Activated CD4-positive, alpha-beta T cell treated with anti-CD3 and anti-CD28 coated beads, Interleukin-2, Interleukin-4, amounts not matched to agents 100 ng/mL and 50 ng/mL, durations not matched to agents 16 hours and 8 hours (primary cell): ENCODE measurements at places on chromosomes 13 and 19.

- no peak for DNase-seq
Measured at GRCh38 chr13:88257706-88258105, 586.5 kb downstream of the SLITRK5 start.

DNA sequence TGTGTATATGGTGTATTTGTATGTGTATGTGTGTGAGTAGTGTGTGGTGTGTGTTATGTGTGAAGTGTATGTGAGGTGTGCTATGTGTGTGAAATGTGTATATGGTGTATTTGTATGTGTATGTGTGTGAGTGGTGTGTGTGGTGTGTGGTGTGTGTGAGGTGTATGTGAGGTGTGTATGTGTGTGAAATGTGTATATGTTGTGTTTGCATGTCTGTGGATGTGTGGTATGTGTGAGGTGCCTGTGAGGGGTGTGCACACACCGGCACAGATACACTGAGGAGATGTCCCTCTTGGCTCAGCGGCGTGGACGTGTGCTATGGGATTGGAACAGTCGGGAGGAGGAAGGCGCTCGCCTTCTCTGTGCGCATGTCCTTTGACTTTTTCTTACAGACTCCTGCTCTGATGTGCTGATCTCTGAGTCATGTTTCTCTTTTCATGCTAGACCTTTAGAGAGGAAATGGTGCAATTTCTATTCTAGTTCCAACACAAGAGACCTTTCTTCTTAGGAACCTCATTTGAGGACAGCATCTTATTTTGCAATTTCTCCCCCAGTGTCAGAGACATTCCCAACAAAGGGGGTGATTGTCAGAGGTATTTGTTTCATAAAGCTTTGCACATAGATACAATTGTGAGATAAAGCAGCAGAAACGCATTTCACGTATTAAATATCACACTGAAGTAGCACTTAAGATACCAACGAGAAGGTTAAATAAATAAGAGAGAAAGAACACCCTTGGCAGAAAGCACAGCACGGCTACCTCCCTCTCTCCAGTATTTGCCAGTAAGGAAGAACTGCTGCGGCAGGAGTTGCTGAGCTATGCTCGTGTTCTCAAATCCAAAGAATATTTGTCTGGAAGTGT is 11.3 kb upstream of the TNFRSF19 start:
- peak; percentile 15 for DNase-seq

DNA sequence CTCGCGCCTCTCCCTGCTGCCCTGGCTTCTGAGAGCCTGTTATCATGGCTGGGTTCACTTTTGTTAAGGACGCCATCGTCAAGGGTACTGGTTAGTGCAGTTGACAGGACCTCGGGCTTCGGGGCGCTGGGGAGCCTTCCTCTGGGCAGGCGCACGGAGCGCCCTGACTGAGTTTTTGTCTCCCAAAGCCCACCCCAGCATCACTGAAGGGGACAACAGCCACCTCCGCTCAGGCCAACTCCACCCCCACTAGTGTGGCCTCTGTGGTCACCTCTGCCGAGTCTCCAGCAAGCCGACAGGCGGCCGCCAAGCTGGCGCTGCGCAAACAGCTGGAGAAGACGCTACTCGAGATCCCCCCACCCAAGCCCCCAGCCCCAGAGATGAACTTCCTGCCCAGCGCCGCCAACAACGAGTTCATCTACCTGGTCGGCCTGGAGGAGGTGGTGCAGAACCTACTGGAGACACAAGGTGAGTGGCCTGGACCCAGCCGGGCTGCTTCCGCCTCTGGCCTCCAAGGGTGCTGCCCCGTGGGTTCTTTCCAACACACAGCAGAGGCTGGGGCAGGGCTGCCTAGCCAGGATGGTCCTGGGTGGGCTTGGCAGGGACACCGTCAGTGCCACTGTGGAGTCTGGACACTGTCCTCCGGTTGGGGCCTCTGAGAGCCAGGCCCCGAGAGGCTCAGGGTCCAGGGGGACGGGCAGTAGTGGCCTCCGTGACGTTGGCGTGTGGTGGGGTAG is 16.9 kb downstream of the TSSK6 start:
- DNase-seq, result no peak

GRCh38 chr13:35549481-35549880 is 73.0 kb upstream of the MAB21L1 start:
- DNase-seq, result peak; percentile 1

- no peak for DNase-seq
Measured at GRCh38 chr13:25910243-25910642, 141.6 kb downstream of the SHISA2 start.

DNA sequence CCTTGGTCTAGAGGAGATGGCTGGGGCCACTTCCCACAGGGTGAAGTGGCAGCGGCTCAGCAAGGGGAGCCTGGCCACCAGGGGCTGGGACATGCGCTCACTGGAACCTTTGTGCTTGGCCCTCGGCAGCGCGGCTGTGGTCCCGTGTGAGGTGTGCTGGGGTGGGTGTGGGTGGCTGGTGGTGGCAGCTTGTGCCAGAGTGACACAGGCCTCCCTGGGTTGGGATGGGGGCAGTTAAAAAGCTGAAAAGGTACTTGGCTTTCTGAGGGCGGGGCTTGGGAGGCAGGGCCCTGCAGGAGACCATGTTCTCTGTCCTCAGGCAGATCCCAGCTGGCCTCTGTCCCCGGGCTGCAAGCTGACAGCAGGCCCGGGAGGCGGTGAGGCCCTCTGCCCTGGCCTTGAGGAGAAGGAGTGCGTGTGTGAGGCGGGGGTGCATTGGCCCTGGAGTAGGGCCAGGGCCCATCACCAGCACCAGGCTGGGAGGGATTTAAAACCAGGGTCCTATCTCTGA is 17.3 kb downstream of the MPND start:
- DNase-seq, result no peak

DNA sequence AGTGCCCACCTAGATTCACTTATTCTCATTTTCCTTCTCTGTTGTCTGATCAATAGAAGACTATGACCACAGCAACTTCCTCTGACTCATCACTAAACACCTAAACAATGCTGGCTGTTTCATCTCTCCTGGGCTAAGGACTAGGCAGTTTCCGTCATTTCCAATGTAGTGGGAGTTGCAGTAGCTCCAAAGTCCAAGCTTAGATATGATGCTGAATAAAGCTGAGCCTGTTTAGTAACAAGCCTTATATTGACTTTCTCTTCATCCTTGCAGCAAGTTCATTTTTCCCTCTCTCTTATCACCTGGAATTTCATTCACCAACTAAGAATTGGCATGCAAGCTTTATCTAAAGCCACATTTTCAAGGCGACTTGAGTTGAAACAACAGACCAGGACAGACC is 53.5 kb upstream of the PCDH9 start:
- DNase-seq, result no peak

GRCh38 chr19:18332917-18333530 is 7.4 kb upstream of the PGPEP1 start:
- DNase-seq, result no peak

DNA sequence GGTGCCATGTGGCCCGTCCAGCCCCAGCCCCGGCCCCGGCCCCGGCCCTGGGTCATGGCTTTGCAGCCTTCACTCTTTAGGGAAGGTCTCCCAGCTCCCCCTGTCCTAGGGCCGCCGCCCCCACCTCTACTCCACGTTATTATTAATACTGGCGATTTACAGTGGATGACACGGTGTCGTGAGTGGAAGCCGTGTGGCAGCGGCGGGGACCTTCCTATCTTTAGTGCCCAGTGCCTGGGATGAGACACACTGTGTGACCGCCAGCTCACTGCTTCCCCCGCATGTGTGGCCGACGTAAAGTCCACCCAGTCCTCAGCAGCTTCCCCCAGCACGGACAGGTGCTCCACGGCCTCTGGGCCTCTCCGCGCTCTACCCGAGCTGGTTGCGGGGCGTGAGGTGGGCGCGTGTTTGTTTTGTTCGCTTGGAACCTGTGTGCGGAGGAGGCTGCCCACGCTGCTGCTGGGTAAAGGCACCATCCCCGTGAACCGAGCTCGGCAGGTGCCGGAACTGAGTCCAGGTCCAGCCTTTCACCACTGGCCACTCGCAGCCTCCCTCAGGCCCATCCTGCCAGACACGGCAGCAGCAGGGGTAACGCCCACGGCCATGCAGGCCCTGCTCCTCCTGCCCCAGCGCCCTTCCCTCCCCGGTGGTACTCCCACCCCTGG is 70.9 kb upstream of the MCF2L start:
- no peak for DNase-seq

DNA sequence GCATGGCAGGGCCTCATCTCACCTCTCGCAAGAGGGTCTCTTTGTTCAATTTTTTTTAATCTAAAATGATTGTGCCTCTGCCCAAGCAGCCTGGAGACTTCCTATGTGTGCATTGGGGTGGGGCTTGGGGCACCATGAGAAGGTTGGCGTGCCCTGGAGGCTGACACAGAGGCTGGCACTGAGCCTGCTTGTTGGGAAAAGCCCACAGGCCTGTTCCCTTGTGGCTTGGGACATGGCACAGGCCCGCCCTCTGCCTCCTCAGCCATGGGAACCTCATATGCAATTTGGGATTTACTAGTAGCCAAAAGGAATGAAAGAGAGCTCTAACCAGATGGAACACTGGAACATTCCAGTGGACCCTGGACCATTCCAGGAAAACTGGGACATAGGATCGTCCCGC is 8.0 kb downstream of the FXYD3 start:
- DNase-seq, result no peak

GRCh38 chr13:37413161-37413560 is 185.4 kb downstream of the POSTN start:
- DNase-seq, result no peak

DNA sequence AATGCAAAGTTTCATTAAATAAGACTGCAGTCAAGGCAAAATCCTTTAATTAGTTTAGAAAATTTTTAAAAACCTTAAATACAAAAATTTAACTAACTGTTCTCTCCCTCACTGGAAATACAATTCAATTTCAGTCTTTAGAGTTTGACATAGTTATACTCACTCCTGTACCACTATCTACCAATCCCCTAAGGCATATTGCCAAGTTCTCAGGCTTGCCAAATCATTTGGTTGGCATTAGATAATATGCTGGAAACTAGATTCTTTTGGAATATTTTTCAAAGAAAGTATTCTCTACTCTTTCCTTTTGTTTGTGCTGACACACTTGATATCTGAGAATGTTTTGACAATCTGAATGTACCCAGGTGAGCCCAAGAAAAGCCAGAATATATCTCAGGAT is 77.2 kb downstream of the TSC22D1 start:
- DNase-seq, result no peak

DNA sequence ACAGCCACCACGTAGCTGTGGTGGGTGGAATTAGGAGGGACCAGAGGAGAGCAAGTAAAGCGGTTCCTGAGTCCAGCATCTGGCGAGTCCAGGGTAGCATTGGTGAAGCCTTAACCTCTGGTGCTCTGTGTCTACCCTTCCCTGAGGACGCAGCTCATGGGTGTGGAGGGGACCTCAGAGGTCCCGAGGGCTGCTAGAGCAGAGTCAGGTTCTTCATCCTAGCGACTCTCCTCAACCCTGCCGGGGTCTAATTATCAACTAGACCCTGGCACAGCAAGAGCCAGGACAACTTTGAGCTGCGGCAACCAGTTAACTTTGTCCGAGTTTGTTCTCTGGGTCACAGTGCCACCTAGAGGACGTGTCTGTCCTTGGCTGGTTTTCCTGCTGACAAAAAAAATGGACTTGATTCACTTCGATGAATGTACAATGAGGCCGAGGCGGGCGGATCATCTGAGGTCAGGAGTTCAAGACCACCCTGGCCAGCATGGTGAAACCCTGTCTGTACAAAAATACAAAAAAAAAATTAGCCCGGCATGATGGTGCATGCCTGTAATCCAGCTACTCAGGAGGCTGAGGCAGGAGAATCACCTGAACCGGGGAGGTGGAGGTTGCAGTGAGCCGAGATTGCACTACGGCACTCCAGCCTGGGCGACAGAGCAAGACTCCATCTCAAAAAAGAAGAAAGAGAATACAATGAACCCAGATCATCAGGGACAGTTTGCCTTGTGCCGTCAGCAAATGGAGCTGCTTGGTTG is 25.0 kb downstream of the TSSK6 start:
- DNase-seq, result peak; percentile 83

DNA sequence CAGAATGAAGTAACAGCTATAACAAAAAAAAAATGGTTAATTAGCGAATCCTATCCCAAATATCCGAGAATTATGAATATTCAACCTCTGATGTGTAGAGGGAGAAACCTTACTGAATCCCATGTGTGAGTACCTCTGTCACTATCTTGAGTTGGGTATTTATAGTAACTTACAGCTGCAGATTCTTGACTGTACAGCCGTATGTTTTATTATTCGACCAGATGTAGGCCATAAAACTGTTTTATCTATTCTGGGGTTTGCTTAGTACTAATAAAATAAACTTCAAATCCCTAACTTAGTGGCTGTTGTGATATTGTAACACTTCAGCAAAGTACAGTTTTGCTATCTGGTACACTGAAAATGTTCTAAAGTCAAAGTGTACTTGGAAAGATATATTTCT is 120.0 kb downstream of the EFNB2 start:
- no peak for DNase-seq

- DNase-seq, result no peak
Measured at GRCh38 chr13:90365130-90365529, 982.4 kb upstream of the MIR17HG start.

- no peak for DNase-seq
Measured at GRCh38 chr19:19209372-19209771, 2.4 kb upstream of the NCAN start.

DNA sequence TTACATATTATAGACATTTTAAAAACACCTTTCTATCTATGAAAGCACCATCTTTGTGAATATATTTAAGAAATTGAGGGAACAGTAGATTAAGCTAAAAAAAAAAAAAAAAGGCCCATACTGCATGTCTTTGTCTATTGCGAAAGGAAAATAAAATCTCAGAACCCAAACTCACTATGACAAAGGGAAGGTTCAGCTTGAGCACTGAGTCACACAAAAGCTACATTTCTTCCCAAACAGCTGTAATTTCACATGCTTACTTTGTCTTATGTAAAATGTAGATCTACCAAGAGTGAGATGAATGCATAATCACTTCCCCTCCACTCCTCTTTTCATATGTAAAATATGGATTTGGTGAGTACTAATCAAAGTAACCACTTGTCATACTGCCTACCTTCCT is 640.1 kb upstream of the KLF12 start:
- DNase-seq, result no peak

GRCh38 chr13:56378566-56378965 is 762.2 kb upstream of the PRR20A start:
- DNase-seq, result no peak

GRCh38 chr13:94210816-94211215 is 268.7 kb downstream of the DCT start:
- peak; percentile 28 for DNase-seq

GRCh38 chr19:1445185-1445931 is 4.6 kb upstream of the APC2 start:
- DNase-seq, result peak; percentile 82

GRCh38 chr13:38602266-38602665 is 84.6 kb upstream of the FREM2 start:
- no peak for DNase-seq
